Stimulated activated CD4-positive, alpha-beta T cell treated with anti-CD3 and anti-CD28 coated beads, TNF-alpha, amount 100 ng/mL, for 1 hour (primary cell): ENCODE measurements at places on chromosomes 2 and 18.

- peak; percentile 38 for DNase-seq
Observed at GRCh38 chr2:136378712-136379595, 261.0 kb upstream of the CXCR4 start.

DNA sequence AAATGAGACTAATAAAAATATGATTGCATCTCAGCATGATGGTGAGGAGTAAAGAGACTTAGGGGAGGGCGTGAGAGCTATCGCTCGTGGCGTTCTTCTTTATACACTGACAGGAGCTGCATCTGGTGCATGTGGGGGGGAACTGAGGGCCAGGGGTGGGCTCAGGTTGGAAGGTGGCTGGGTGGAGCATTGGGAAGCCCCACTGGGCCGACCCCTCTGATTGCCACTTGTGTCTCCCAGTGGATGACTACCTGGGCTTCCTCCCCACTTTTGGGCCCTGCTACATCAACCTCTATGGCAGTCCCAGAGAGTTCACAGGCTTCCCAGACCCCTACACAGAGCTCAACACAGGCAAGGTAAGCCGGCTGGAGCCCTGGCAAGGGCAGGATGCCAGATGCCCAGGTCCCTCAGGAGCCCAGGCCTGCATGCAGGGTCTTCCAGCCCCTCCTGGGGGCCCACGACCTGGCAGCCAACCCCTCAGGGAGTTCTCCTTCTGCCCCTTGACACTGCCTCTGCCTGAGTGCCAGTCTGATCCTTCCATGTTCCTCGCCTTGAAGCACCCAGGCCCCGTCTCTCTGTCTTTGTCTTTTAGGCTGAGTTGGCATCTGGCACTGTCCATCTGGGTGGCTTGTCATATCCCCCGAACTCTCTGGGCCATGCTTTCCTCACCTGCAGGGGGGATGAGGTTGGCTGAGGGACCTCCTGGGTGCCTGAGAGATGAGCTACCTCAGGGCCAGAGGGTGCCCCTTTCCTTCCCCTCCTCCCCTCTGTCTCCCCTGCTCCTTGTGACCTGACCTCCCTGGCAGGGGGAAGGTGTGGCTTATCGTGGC is 97.7 kb downstream of the DYSF start:
- DNase-seq: no peak

DNA sequence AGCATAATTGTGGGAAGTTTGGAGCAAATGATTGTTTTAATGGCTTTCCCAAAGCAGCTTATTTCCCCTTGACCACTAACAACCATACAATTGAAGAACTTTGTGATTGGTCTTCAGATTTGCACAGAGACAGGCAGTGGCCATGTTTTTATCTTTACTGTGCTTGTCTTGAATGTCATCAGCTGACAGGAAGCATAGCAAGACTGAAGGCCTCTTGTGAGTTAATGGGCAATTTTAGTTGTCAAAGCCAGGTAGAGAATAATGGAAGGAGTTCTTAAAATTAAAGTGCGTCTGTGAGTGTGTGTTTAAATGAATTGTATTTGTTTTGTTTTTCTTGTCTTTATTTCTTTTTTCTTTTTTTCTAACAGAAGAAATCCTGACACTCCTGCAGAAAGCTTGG is 809.9 kb downstream of the TSN start:
- DNase-seq: no peak

DNA sequence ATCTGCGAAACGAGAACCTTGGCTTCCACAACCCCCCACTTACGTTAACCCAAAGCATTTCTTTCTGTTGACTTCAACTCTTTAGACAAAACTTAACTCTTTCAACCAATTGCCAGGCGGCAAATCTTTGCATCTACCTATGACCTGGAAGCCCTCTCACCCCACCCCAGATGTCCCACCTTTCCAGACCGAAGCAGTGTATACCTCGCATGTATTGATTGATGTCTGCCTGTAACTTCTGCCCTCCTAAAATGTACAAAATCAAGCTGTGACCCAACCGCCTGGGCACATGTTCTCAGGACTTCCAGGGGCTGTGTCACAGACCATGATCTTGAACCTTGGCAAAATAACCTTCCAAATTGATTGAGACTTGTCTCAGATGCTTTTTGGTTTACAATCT is 12.3 kb downstream of the AQP12B start:
- no peak for DNase-seq

DNA sequence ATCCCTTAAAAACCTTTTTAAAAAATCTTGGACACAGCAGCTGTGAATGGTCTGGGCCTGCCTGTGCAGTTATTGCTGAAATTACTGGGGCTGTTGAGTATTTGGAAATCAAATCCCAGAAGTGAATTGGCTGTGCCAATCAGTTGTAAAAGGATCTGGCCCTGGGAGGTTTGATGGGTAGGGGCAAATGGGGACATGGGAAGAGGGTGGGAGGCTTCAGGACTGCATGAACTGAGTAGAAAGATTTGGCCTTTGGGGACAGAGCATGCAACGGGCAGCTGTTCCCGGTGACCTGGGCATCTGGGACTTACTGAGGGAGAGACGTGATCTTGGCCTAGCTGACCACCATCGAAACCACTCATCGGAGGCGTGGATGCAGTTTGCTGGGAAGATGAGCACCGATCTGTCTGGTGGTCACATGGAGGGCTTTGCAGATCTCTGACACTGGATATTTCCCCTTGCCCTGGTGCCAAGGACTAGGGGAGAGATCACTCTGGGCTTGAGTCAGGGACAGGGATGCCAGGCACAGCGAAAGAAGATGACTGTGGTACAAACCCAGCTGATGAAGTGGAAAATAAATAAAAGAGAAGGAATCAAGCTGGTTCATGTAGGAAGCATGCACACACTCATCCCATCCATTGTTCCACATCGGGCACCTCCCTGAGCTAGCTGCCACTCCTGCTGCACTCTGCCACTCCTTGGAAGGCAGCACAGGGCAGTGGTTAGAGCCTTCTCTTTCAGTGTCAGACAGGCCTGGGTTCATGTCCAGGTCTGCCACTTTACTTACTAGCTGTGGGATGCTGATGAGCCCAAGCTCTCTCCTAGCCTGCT is 58.4 kb downstream of the SEMA4F start:
- DNase-seq: no peak

DNA sequence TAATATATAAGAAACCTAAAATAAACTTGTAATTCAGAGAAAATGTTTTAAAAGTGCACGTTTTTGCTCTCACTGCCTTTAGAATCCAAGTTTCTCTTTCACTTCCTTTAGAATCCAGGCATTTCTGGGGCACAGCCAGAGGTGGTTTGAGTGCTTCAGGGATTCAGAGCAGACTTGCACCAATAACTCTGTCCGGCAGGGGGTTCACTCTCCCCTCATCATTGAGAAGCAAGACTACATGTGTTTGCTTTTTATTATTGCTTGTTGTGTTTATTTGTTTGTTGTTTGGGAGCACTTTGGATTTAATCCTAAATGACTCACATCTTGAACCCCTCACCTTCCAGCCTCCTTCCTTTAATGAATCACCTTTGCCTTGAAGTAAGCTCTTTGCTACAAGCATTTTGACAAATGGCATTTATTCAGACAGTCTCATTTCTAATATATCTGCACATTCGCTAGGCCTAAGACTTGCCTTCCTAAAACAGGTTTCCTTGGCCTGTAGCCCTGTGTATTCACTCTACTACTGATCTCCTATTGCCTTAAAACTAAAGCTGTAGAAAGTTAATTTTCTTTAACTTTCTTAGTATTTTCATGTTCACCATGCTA is 233.5 kb upstream of the ATP5MC3 start:
- no peak for DNase-seq

GRCh38 chr2:158181171-158181570 is 79.5 kb downstream of the UPP2 start:
- DNase-seq: no peak

- DNase-seq: no peak
Observed at GRCh38 chr2:126766969-126767296, 111.0 kb downstream of the GYPC start.

DNA sequence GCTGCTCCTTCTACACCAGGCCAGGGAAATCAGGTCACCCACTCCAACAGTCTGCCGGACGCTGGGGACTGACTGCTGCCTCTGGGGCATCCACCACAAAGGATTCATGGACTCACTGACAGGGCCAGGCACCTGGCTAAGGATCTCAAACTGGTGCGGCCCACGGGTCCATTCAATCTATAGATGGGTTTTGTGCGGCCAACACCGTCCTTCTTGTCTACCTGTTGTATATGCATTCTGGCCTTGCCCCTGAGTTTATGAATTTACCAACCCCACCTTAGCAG is 10.9 kb upstream of the SLC20A1 start:
- no peak for DNase-seq

- DNase-seq: no peak
Observed at GRCh38 chr2:241358470-241358869, 2.4 kb downstream of the FARP2 start.

GRCh38 chr2:228768818-228769217 is 502.3 kb downstream of the PID1 start:
- no peak for DNase-seq

DNA sequence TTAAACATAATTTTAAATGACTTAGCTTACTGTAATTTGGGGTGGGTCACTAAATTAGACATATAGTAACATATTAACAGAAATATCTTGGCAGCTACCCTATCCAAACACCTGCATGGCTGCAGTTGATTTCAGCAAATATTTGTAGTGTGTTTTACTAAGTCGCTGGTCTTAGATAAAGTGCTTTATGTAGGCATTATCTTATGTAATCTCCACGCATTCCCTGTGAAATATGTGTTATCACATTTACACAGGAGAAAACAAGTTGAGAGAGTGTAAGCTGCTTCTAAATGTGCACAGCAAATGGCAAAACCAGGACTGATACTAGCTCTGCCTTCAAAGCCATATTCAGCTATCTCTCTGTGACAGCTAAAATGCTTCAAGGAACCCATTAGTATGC is 72.0 kb downstream of the NYAP2 start:
- DNase-seq: no peak

- no peak for DNase-seq
Observed at GRCh38 chr18:27713738-27714095, 463.2 kb downstream of the CDH2 start.

GRCh38 chr2:57372237-57372984 is 674.2 kb upstream of the VRK2 start:
- no peak for DNase-seq

GRCh38 chr2:129015397-129016285 is 697.0 kb upstream of the HS6ST1 start:
- no peak for DNase-seq

GRCh38 chr2:102013206-102014040 is 21.7 kb downstream of the IL1R2 start:
- no peak for DNase-seq

DNA sequence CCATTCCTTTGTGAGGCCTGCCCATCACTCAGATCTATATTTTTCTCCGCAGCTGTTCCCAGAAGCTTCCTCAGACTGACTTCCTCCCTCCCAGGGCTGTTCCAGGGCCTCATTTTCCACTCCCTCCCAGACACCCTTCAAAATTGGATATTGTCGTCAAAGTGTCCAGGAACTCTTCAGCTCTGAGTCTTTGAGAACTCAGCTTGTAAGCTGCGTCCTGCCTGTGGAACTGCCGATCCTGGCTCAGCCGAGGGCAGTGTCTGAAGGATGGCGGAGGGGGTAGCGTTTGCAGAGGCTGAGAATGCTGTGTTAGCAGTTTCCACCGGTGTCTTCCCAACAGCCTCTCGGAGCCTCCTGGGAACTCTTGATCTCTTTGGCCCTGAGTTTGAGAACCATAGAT is 27.1 kb downstream of the NCK2 start:
- no peak for DNase-seq

GRCh38 chr18:67081482-67082211 is 434.9 kb downstream of the DSEL start:
- DNase-seq: no peak

DNA sequence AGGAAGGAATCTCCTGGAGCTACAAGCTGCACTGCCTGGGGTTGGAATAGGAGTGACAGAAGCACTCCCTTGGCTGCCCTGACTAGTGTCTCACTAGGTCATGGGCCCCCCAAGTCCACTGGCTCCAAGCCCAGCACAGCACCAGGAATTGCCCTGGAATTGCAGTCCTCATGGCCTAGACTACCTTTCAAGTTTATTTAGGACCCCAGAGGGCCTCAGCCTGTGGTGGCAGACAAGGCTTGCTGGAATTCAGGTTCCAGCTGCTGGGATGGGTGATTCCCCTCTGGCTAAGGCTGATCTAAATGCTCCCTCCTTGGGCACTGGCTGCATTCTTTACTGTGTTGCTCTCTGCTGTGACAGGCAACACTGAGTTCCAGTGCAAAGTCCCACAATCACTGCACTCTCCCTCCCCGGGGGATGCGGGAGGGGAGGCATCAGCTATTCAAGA is 14.0 kb downstream of the STRADB start:
- DNase-seq: no peak

DNA sequence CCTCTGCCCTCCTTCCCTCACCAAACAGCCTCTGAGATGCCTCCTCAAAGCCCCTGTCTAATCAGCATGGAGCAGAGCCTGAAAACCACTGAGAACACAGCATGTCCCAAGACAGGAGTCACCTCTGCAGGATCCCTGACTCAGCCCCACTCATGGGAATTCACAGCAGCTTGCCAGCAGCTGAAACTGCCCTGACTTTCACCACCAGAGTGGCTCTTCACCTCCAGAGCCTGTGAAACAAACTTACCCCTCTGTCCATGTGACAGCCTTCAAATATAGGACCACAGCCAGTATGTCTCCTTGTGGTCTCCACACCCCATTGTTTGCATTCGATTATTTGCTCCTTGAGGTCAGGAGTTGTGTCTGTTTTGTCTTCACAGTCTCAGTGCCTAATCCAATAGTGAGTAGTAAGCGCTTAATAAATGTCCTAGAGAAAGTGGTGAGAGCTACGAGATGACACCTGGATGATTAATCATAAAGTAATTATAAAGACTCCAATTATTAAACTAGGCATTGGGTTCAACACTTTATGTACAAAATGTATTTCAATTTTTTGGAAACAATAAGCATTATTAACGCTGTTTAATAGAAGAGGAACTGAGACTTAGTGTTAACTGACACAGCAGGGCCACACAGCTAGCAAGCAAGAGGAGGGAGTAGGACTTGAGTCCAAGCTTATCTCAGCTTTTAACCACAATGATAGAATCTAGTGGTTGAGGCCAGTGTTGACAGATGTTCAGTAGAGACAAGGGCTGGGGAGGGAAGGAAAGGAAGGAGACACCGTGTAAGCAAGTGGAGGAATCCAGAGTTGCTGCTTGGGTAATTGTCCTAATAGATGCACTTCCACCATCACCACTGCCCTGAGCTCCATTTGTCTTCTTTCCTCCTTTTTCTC is 358.7 kb upstream of the TNP1 start:
- no peak for DNase-seq
